ENCODE measurements at places on chromosomes 7 and 10. TPM values are rescaled to one million over a fixed set of nuclear protein-coding genes. Genes with fewer than 3 reads are reported as not detected.

Gene DYDC2
- not detected for total RNA-seq

Gene GALNT17
- total RNA-seq, result 8.7 TPM

Gene TSPAN33
- total RNA-seq, result 10.1 TPM

Gene AZGP1
- 35.6 TPM for total RNA-seq

Gene OGA
- 73.3 TPM for total RNA-seq

- DNase-seq, result no peak
Measured at GRCh38 chr7:24227603-24228359, 56.2 kb upstream of the NPY start.

DNA sequence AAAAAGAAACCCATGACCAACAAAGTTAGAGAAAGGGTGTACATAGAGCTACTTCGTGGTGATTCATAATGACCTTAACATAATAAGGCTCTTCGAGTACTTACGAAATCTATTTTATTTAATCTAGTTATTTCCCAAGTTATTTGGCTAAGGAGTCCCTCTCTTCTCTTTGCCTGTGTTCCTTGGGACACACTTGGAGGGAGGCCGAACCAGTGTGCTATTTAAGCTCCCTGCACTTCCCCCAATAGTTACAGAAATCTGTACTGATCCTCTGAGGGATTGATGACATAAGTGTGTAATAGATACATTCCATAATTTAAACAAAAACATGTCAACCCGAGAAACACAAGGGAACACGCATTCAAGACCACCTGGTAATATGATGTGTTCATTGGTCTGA is 351.1 kb downstream of the GATA3 start:
- DNase-seq, result no peak

GRCh38 chr10:33270971-33271370 is 63.5 kb downstream of the NRP1 start:
- no peak for DNase-seq

- DNase-seq, result no peak
Measured at GRCh38 chr10:107952649-107953556, 788.4 kb upstream of the SORCS1 start.

DNA sequence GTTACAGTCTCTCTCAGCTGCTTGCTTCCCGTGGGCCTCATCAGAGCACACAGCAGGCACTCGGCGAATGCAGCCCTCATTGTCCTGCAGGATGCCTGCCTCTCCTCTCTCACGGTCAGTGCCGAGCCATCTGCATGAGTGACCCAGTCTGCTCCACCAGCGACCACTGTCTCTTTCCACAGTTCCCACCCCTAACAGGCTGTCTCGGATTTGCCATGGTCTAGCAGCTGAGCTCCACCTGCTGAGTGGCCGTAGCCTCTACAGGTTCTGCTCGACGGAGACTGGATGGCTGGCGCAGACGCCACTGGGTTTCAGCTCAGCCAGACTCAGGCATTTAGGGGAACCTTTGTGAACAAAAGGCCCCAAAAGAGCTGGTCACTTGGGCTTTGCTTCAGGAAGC is 209.4 kb upstream of the FOXK1 start:
- DNase-seq, result no peak

DNA sequence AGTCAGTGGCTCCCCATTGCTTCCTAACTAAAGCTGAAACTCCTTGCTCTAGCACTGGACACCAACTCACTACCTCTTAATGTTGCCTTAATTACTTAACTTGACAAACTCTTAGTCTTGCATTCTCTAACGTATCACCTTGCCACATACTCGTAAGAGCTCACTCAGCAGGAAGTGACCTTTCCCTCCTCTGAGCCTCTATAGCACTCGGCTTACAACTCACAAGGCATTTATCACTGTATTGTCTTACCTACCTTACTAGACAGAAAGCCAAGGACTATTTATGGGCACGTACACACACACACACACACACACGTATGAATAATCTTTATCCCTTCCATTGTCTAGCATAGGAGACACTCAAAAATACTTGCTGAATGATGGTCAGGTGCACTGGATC is 21.2 kb downstream of the CEP41 start:
- no peak for DNase-seq

DNA sequence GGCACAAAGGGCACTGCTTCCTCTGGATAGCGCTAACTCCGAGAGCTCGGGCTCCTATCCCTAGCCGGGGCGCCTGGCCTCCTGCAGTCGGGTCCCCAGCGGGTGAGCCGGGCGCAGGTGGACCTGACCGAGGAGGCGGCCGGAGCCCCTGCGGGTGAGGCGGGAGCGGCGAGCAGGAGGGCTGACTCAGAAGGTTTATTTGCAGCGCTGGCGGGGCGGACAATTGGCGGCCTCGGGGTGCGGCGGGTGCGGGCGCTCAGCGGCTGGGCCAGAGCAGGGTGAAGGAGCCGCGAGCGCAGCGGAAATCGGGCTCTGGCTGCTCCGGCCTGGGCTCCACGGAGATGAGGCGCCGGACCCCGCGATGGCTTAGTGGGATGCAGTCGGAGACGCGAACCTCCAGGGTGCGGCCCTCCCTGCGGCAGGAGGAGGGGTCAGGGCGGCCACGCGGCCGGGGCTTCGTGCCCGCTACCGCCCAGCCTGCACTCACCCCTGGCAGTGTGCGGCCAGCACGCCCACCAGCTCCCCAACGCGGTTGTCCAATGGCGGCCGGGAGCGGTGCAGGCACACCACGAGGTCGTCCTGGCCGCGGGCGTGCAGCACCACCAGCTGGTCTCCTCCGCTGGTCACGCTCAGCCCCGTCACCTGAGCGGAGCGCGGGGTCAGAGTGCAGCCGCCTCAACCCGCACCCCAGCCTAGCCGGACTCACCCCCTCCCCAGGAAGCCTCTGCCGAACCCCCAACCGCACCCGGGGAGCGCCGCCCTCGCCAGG is 16.1 kb downstream of the MYO1G start:
- peak; percentile 87 for DNase-seq

GRCh38 chr10:133129859-133130495 is 30.0 kb upstream of the KNDC1 start:
- DNase-seq, result peak; percentile 67

DNA sequence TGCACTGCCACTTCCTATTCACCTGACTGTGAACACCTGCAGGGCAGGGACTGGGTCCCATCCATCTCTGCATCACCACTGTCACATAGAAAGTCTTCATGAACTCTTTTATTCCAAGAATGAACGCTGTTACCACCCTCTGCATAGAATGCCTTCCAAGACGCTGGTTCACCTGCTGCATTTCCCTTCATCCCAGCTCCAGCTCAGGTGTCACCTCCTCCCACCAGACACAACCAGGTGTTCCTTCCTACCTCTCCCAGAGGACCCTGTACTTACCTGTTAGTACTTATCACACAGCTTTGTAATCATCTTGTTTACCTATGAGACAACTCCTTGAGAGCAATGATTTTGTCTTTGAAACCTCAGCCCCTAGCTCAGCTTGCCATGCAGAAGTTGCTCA is 31.1 kb downstream of the SORBS1 start:
- no peak for DNase-seq

DNA sequence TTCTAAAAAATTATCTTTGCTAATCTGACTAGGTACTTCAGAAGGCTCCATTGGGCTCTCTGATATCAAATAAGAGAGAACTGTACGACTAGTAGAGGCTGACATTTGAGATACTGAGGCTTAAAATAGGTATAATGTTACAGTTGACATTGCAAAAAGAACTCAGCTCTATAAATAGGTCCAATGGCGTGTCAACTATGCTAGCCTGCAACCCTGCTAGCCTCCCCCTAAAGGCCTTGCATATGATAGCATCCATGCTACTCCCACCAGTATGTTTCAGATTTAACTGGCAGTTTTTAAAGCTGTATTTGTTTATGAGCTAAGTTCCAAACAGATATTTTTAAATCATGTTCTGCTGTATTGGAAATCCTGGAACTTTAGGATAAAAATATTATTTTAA is at the start of gene PPP1R3A:
TSS of gene PPP1R3A (minus strand) at position 64 of the 400 bp plus-strand sequence. CDS start at position 51, 13 bp downstream.
- DNase-seq, result no peak

DNA sequence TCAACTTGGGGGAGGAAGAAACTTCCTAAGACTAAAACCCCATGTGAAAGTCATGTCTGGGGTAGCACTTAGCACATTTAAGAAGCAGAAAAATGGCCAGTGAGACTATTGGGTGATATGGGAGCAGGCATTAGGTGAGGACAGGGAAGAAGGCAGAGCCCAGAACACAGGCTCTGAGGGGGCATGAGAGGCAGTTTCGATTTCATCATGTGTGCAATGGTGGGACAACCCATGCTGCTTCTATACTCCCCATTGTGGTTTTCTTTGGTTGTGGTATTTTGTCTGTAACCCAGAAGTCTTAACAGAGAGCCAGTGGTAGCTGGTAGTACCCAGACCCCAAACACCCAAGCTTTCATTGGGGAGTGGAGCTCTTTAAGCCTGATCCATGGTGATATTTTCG is 752.0 kb downstream of the GRID1 start:
- no peak for DNase-seq

DNA sequence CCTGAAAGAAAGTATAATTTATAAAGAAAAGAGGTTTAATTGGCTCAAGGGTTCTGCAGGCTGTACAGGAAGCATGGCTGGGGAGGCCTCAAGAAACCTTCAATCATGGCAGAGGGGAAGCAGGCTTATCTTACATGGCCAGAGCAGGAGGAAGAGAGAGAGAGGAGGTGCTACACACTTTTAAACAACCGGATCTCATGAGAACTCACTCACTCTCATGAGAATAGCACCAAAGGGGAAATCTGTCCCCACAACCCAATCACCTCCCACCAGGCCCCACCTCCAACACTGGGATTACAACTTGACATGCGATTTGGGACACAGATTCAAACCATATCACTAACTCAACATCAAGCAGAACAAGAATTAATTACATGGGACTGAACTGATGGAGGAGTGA is 6.9 kb upstream of the ZNF485 start:
- DNase-seq, result no peak

GRCh38 chr10:31929261-31930022 is 811 bp upstream of the ARHGAP12 start:
- DNase-seq, result no peak

DNA sequence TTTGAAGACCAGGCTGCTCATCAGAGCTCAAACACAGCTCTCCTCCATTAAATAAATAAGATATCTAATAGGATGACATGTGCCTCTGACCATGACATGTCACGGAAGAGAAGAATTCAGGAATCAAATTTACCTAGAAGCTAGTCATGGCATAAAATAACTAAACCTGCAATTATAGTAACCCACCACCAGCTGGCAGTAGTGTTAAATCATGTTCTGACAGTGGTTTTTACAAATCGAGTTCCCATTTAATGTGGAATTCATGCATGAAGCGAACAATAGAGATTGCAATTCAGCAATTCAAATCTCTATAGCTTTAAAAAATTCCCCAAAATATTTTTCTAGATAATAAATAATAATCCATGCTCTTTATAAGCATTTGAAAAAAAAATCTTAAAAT is 74.6 kb upstream of the IKZF1 start:
- no peak for DNase-seq

DNA sequence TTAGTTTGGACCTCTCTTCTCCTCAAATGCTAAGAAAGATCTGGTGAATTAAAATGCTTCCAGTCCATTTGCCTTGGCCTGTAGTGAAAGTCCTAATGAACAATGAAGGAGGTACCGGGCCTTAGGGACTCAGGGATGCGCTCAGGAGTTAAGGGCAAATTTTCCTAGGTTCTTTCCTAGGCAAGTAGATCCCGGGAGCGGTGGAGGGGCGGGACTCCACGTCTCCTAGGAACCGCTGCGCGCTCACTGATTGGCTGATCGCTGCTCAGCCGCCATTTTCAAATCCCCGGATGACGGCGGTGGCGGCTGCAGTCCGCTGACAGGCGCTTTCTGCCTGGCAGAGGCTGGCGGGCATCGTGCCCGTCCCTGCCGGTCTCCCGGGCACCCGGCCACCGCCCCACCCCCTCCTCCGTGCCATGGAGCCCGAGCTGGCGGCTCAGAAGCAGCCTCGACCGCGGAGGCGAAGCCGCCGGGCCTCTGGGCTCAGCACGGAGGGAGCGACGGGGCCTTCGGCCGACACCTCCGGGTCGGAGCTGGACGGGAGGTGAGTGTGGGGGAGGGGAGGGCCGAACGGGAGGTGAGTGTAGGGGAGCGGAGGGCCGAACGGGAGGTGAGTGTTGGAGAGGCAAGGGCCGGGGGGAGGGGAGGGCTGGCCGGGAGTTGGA is at the start of gene NET1:
TSS of gene NET1 (plus strand) at position 281 of the 665 bp plus-strand sequence. CDS start at position 417, 136 bp downstream.
- peak; percentile 95 for DNase-seq

DNA sequence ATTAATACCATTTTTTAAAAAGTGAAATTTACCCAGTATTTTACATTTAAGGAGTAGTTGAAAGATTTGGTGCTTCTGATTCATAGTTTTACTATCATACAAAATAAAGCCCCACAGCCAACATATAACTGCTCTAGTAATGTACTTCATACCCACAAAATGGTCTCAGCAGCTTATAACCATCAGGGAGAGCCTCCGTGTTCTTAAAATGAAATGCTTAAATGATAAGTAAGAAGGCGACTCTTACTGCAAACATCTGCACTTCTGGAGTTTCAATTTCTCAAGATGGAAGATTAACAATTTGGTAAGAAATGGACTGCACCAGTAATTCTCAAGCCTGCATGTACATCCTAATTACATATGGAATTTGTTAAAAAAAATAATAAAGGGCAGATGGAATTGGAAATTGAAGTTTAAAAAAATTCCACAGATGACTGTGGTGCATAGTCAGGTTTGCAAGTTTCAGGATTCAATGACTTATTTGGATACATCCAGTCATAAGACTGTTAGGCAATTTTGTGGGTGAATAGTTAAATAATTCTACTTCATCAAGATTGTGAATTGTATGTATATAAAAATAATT is 461.0 kb downstream of the KIF20B start:
- no peak for DNase-seq

GRCh38 chr7:65216469-65216868 is 157.2 kb upstream of the ZNF92 start:
- DNase-seq, result no peak

GRCh38 chr10:132162021-132162531 is 24.7 kb upstream of the DPYSL4 start:
- no peak for DNase-seq

DNA sequence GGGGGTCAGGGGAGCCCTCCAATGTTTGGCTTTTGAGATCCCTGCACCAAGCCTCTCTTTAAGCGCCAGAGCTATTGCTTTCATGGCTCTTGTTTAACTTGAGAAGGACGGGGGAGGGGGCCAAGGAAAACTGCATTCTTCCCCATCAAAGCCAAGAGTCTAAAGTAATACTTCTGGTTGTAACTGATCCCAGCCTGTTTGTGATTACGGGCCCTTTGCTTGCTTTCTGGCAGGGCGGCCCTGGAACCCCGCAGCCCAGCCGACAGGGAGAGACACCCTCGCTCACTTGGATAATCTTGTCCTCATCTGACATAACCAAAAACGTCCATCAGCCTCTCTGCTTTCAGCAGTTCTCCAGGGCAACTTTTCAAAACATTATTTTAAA is 154.7 kb downstream of the NEURL1 start:
- DNase-seq, result no peak

- DNase-seq, result no peak
Measured at GRCh38 chr7:95055295-95055694, 147.9 kb downstream of the PPP1R9A start.

GRCh38 chr7:5607951-5608656 is 173.4 kb downstream of the RNF216 start:
- DNase-seq, result no peak
